ENCODE measurements at places on chromosomes 5 and 9. TPM values are rescaled to one million over a fixed set of nuclear protein-coding genes. Genes with fewer than 3 reads are reported as not detected.

- no peak for DNase-seq
- H3K27me3 ChIP-seq = no peaks in the 10 kb centered on the region
- no peak overlapping the region for H3K27ac ChIP-seq
Observed at GRCh38 chr9:34106110-34106509, 20.4 kb downstream of the DCAF12 start.

DNA sequence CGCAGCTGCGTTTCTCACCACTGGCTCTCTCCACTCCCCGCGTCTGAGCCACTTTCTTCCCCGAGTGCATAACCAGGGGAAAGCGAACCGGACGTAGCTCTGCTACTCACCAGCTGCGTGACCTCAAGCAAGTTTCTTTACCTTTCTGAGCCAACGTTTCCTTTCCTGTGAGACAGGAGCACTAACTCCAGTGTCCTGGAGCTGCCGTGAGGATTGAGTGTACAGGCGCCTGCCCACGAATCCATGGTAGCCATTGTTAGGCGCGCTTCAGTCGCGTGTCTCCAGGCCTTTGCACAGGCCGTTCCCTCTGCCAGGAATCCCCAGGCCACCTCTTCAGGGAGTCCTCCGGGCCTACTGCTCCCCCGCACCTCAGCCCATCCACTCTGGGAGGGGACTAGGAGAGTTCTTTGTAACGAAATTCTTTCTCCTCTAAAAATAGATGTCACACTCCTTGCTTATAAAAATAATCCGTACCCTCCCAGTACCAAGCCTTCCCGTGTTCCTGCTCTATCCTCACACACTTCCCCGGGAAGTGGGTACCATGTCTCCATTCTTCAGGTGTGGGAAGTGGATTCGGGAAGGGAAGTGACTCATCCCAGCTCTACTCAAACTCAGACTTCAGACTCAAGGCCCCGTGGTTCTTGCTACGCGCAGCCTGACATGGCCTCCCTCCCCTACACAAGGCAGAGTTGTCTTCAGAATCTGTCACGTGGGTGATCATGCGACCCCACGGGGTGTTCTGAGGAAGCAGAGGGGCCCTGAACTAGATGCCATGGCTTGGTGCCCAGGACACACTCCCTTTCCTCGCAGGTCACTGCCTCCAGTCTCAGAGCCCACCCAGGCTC lies 16.1 kb upstream of the CRB2 start:
- DNase-seq = no peak
- H3K4me3 ChIP-seq = no peak overlapping the region
- H3K27me3 ChIP-seq = no peaks in the 10 kb centered on the region
- H3K27ac ChIP-seq = no peak overlapping the region
- no peaks in the 10 kb centered on the region for H3K36me3 ChIP-seq
- 0 out of 2 replicates have a peak, but pooled peaks cover 5% of the 10 kb centered on the region for H3K4me1 ChIP-seq

Gene SNCB
- total RNA-seq = not detected

Gene DNM1
- total RNA-seq = 148 TPM

Gene PCDHAC2
- total RNA-seq = 3.4 TPM

DNA sequence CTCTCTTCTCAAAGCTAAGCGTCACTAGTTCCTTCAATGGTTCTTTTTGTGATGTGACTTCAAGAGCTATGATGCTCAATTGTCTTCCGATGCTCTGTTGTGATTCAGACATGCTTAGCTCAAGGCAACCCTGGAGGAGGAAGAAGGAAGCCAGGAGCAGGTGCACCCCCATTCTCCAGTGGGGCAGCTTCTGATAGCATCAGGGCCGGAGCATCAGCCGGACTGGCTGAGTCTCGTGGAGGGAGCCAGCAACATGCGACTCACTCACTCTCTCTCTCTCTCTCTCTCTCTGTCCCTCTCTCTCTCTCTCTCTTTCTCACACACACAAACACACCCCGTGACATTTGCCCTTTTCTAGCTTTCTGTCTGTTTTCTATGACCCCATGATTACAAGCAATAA lies 140.2 kb downstream of the HSD17B3 start:
- peaks cover 59% of the 10 kb centered on the region for H3K27me3 ChIP-seq
- no peaks in the 10 kb centered on the region for H3K4me1 ChIP-seq
- H3K36me3 ChIP-seq = no peaks in the 10 kb centered on the region
- no peak for DNase-seq

- no peaks in the 10 kb centered on the region for H3K4me1 ChIP-seq
- no peaks in the 10 kb centered on the region for H3K27me3 ChIP-seq
- no peak overlapping the region for H3K4me3 ChIP-seq
- H3K27ac ChIP-seq = no peak overlapping the region
Observed at GRCh38 chr9:15238646-15239045, 68.4 kb downstream of the TTC39B start.

Gene SPATA24
- 6.5 TPM for total RNA-seq

DNA sequence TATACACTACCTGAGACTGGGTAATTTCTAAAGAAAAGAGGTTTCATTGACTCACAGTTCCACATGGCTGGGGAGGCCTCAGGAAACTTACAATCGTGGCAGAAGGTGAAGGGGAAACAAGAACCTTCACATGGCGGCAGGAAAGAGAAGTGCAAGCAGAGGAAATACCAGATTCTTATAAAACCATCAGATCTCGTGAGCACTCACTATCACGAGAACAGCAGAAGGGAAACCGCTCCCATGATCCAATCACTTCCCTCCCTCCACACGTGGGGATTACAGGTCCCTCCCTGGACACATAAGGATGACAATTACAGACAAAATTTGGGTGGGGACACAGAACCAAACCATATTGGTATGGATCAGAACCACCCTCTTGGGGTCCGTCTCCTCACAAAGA lies 44.2 kb upstream of the SPIN1 start:
- H3K4me3 ChIP-seq = no peak overlapping the region
- H3K4me1 ChIP-seq = peaks cover 23% of the 10 kb centered on the region
- H3K36me3 ChIP-seq = no peaks in the 10 kb centered on the region
- H3K27ac ChIP-seq = peak overlapping the region; percentile 68
- no peaks in the 10 kb centered on the region for H3K27me3 ChIP-seq
- no peak for DNase-seq

Gene TBC1D13
- 41.9 TPM for total RNA-seq

GRCh38 chr5:73522989-73523388 lies 24.7 kb downstream of the BTF3 start:
- 0 out of 2 replicates have a peak, but pooled peaks cover 4% of the 10 kb centered on the region for H3K4me1 ChIP-seq
- no peak overlapping the region for H3K4me3 ChIP-seq
- DNase-seq = peak; percentile 72
- H3K27ac ChIP-seq = no peak overlapping the region

- no peaks in the 10 kb centered on the region for H3K36me3 ChIP-seq
- DNase-seq = no peak
- no peak overlapping the region for H3K27ac ChIP-seq
- no peaks in the 10 kb centered on the region for H3K27me3 ChIP-seq
- no peaks in the 10 kb centered on the region for H3K4me1 ChIP-seq
Observed at GRCh38 chr9:131915181-131915580, 164.5 kb downstream of the MED27 start.

Gene LCN10
- total RNA-seq = 0.94 TPM

Gene HABP4
- total RNA-seq = 8.1 TPM

- peak overlapping the region; percentile 89 for H3K27ac ChIP-seq
- no peaks in the 10 kb centered on the region for H3K27me3 ChIP-seq
- DNase-seq = no peak
- H3K36me3 ChIP-seq = no peaks in the 10 kb centered on the region
Observed at GRCh38 chr5:91059409-91059808, 323.7 kb downstream of the ARRDC3 start.

GRCh38 chr9:33106827-33107621 lies 30.6 kb upstream of the SMU1 start:
- H3K4me3 ChIP-seq = no peak overlapping the region
- peak; percentile 81 for DNase-seq
- peaks cover 42% of the 10 kb centered on the region for H3K4me1 ChIP-seq
- H3K36me3 ChIP-seq = no peaks in the 10 kb centered on the region
- no peaks in the 10 kb centered on the region for H3K27me3 ChIP-seq

DNA sequence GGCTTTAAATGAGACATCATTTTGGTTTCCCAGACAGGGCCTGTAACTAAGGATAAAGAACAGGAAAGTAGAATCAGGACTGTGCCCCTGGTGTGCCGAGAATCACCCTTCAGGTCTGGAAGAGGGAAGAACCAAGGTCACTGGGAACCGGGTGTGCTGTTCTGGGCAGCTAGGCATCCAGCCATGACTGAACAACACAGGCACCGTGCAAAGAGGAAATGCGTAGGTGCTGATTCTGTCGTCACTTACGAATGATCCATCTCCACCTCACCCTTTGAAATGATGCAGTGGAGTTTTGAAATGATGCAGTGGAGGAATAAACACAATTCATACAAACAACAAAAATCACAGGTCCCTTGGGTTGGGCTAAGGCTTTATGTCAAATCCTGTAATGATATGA lies 64.4 kb downstream of the MAP1B start:
- peaks cover 5% of the 10 kb centered on the region for H3K36me3 ChIP-seq
- H3K4me3 ChIP-seq = no peak overlapping the region
- H3K27me3 ChIP-seq = no peaks in the 10 kb centered on the region
- H3K27ac ChIP-seq = no peak overlapping the region

- H3K4me3 ChIP-seq = no peak within 1 kb of the TSS
- no peak within 1 kb of the TSS for H3K27ac ChIP-seq
- H3K36me3 ChIP-seq = no peaks in the 10 kb centered on the region
- no peak for DNase-seq
Observed at GRCh38 chr9:136204838-136205706, at the start of gene LHX3. Gene LHX3, minus strand, starts transcription at chr9:136205128. Its CDS starts 116 bp downstream, at chr9:136205012.

DNA sequence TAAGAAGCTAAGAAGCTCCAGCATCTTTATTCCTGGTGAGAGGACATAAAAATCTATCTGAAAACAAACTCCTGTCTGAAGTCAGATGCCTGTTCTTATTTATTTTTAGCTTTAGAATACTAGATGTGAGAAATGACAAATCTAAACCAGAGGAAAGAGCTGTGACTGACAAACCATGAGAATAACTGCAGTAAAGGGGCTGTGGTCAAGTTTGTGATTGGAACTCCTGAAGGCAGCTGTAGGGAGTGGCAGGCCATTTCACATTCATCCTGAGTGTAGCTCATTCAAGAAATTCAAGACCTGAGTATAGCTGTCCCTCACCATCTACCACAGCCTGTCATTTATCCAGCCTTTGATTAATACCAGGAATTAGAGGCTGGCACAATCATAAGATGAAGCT lies 718.8 kb downstream of the BRINP1 start:
- no peak overlapping the region for H3K27ac ChIP-seq
- H3K36me3 ChIP-seq = no peaks in the 10 kb centered on the region
- no peak for DNase-seq
- H3K4me1 ChIP-seq = peaks cover 27% of the 10 kb centered on the region

GRCh38 chr5:156128026-156128425 lies 198.9 kb upstream of the SGCD start:
- no peak overlapping the region for H3K27ac ChIP-seq
- H3K4me1 ChIP-seq = no peaks in the 10 kb centered on the region
- no peak overlapping the region for H3K4me3 ChIP-seq
- no peaks in the 10 kb centered on the region for H3K36me3 ChIP-seq

GRCh38 chr5:3195994-3196393 lies 399.6 kb upstream of the IRX1 start:
- H3K27me3 ChIP-seq = peaks cover 100% of the 10 kb centered on the region
- H3K27ac ChIP-seq = no peak overlapping the region
- H3K4me3 ChIP-seq = no peak overlapping the region
- no peaks in the 10 kb centered on the region for H3K36me3 ChIP-seq
- DNase-seq = no peak

Gene PROB1
- total RNA-seq = 2.9 TPM

Gene HSPB3
- not detected for total RNA-seq

- H3K4me3 ChIP-seq = no peak overlapping the region
- H3K27me3 ChIP-seq = no peaks in the 10 kb centered on the region
- H3K36me3 ChIP-seq = no peaks in the 10 kb centered on the region
- H3K27ac ChIP-seq = no peak overlapping the region
- H3K4me1 ChIP-seq = no peaks in the 10 kb centered on the region
- DNase-seq = no peak
Observed at GRCh38 chr5:114830114-114830513, 339.6 kb downstream of the TRIM36 start.

DNA sequence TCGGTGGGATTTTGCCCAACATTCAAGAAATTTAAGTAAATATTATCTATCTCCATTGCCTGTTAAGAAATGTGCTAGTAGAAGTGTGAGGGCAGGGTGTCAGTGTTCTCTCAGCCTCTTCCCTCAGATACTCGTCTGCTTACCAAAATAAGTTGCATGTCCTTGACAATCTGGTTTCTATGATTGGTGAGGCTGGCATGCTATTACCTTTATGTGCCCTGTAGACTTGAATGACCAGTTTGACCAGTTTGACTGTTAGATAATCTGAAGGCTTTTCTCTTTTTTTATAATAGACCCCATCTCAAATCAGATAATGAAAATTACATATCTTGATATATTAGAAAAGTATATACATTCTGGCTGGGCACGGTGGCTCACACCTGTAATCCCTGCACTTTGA lies 348 bp downstream of the CATSPER3 start:
- H3K27me3 ChIP-seq = no peaks in the 10 kb centered on the region
- DNase-seq = peak; percentile 89
- no peaks in the 10 kb centered on the region for H3K36me3 ChIP-seq
- H3K4me3 ChIP-seq = no peak overlapping the region
- H3K4me1 ChIP-seq = peaks cover 28% of the 10 kb centered on the region
- peak overlapping the region; percentile 64 for H3K27ac ChIP-seq

DNA sequence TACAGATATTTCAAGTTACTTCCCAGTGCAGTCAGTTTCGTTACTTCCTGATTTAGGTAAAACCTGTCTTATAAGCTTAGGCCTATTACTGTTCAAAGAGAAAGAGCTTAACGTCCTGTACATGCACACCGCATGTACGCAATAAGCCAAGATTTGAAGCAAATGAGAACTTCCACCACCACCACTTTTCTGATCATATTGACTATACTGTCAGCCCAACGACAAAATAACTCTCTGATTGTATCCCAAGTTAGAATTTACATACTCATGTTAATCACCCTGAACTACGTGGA lies 5.1 kb downstream of the NFIB start:
- H3K4me3 ChIP-seq = no peak overlapping the region
- H3K4me1 ChIP-seq = peaks cover 21% of the 10 kb centered on the region
- peaks cover 4% of the 10 kb centered on the region for H3K36me3 ChIP-seq
- H3K27ac ChIP-seq = no peak overlapping the region
- DNase-seq = no peak

GRCh38 chr9:86494644-86495111 lies 140.5 kb upstream of the TUT7 start:
- peak overlapping the region; percentile 44 for H3K27ac ChIP-seq
- no peaks in the 10 kb centered on the region for H3K36me3 ChIP-seq
- H3K4me1 ChIP-seq = peaks cover 17% of the 10 kb centered on the region
- no peak overlapping the region for H3K4me3 ChIP-seq

Gene FOXD4L6
- 0.20 TPM for total RNA-seq

- no peak overlapping the region for H3K27ac ChIP-seq
- H3K4me3 ChIP-seq = no peak overlapping the region
- no peaks in the 10 kb centered on the region for H3K36me3 ChIP-seq
- DNase-seq = no peak
- no peaks in the 10 kb centered on the region for H3K4me1 ChIP-seq
- H3K27me3 ChIP-seq = no peaks in the 10 kb centered on the region
Observed at GRCh38 chr5:116002116-116002906, 30.0 kb upstream of the ARL14EPL start.

- H3K4me1 ChIP-seq = no peaks in the 10 kb centered on the region
- DNase-seq = peak; percentile 68
- H3K4me3 ChIP-seq = no peak overlapping the region
- H3K27ac ChIP-seq = no peak overlapping the region
- H3K27me3 ChIP-seq = no peaks in the 10 kb centered on the region
- H3K36me3 ChIP-seq = no peaks in the 10 kb centered on the region
Observed at GRCh38 chr9:128254855-128255759, 20.7 kb downstream of the GOLGA2 start.
